ENCODE measurements at places on chromosomes 3 and 15. TPM values are rescaled to one million over a fixed set of nuclear protein-coding genes. Genes with fewer than 3 reads are reported as not detected.

- no peak for DNase-seq
These were observed 230.1 kb downstream of the UBE3A start for GRCh38 chr15:25208735-25209134.

GRCh38 chr15:96502196-96502595, 171.7 kb downstream of the NR2F2 start:
- no peak for DNase-seq

GOLGA6B gene
- not detected for total RNA-seq

NUP210 gene
- total RNA-seq, result 91.9 TPM

GRCh38 chr15:84778194-84778593, 29.8 kb downstream of the ZNF592 start:
- no peak for DNase-seq

DNA sequence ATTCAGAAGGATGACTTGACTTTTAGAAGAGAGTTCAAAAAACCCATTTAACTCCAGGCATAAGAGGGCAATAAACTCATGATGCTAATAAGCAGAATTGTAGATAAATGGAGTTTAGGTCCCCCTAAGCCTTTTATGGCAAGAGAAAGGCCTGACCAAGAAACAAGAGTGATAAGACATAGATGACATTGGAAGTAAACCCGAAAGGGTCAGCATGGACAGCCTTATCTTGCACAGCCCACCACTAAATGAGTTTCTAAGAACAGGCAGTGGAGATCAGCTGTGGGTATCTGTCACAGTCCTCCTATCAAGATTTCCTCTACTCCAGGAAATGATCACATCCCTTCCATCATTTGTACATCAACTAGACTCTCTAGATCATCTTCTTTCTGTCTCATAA, 457.9 kb upstream of the ADAMTS9 start:
- DNase-seq, result no peak

IQCF5 gene
- not detected for total RNA-seq

GRCh38 chr3:72401005-72401545, 447.2 kb downstream of the SHQ1 start:
- DNase-seq, result no peak

DNA sequence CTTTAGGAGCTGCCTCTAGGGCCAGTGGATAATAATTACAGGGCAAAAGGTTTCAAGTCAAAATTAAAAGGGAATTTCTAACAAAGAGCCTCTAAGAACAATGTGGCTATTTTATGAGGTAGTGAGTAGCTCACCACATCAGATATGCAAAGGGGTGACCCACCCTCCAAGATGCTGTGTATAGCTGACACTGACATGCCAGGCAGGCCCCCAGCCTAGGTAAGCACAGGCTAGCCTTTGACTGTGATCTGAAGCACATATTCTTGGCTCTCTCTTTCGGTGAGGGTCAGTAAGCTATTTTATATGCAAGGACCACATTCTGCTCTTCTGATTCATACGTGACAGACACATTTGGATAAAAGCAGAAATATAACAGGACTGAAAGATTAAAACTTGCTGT, 2.8 kb upstream of the THSD4 start:
- DNase-seq, result no peak

- DNase-seq, result no peak
These were observed 10.7 kb upstream of the HACD2 start for GRCh38 chr3:123595396-123596180.

- no peak for DNase-seq
These were observed 57.3 kb downstream of the ACAP2 start for GRCh38 chr3:195385526-195385925.

DNA sequence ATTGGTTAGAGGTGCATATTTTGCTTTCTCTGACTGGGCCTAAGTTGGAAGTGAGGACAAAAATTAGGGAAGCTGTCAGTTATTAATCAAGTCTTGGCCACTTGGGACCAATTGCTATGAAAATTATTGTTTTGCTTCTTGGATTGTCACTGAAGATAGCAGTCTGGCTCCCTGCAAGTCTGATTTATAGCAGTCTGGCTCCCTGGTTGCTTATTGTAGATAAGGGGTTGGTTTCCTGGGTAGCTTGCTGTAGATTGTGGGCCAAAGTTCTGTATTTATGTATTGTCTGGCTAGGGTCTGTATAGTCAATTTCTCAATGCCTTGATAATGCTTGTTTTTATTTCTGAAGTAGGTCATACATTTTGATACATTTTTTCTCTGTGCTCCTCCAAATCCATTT, 13.3 kb upstream of the DRD3 start:
- no peak for DNase-seq

APOD gene
- 0.20 TPM for total RNA-seq

- no peak for DNase-seq
These were observed 72.8 kb downstream of the CD200R1L start for GRCh38 chr3:112773864-112774263.

ZKSCAN7 gene
- total RNA-seq, result 9.2 TPM

- no peak for DNase-seq
These were observed 27.7 kb downstream of the SRPRB start for GRCh38 chr3:133833267-133833666.

LMAN1L gene
- total RNA-seq, result 2.2 TPM

DNA sequence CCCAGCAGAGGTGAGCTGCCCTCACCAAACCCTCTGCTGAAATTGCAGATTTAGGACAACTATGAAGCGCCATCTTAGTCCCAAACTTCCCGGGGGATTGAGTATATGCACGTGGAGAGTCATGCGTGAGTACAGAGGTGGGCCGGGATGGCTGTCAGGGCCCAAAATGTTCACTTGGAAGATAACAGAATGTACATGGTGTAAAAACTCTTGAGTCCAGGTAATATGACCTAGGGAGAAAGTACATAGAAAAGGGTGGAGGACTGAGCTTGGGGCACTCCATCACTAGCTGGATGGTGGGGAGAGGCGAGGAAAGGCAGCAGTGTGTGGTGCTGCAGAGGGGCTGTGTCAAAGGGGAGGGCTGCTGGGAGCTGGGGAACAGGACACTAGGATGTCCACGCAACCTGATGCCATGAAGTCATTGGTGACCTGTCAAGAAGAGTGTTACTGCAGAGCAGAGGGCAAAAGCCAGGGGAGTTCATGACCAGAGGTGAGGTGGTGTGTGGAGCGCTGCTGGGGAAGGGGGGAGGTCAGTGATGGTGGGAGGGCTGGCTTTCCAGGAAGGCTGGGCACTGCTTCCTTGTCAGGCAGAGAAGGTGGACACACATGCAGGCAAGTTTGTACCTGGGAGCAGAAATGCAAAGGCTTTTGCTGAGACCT, 236.2 kb upstream of the LYSMD4 start:
- DNase-seq, result no peak

HCLS1 gene
- 440 TPM for total RNA-seq

All from activated B cell treated with CpG ODN at 0.5 μM for 24 hours (primary cell).